ENCODE measurements at places on chromosomes 6 and 20.

GRCh38 chr6:164039954-164040375 lies 625.4 kb downstream of the QKI start:
- DNase-seq: no peak

DNA sequence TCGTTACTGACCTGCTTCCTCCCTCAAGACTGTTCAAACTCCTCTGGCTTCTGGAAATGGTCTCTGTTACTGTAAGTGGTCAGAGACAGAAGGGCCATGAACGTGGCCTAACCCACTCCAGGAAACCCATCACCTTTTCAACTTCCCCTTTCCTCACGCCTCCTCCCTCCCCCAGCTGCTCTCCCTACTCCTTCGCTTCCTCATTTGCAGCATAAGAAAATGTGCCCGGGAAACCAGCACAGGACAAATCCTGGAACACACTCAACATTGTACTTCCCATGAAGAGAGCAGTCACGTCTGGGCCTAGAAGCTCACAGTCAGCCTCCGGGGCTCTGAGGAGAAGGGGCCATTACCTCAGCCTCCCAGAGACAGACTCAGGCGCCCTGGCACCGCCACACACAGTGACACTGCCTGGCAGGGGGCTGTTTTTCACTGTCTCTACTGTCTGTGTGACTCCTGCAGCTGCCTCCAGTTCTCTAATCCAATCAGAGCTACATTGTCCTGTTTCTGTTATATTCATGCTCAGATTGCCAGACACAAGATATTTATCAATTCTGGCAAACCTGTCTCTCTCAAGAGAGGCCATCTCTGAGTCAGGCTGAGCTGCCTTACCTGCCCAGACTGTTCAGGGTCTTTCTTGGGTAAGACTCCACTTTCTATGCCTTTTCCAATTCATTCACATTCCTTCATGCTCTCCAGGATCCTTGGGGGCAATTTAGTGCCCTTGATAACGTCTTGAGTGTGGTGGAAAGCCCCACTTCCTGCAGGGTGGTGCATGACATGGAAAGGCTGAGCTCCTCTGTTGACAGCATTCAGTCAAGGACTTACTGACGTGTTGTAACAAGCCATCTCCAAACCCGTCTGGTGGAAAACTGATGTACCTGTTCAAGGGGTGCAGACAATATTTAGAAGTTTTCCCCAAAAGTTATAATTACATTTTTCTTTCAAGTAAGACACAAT lies 242.2 kb downstream of the HIVEP2 start:
- no peak for DNase-seq

GRCh38 chr6:161644521-161644920 lies 370.7 kb upstream of the AGPAT4 start:
- DNase-seq: no peak

DNA sequence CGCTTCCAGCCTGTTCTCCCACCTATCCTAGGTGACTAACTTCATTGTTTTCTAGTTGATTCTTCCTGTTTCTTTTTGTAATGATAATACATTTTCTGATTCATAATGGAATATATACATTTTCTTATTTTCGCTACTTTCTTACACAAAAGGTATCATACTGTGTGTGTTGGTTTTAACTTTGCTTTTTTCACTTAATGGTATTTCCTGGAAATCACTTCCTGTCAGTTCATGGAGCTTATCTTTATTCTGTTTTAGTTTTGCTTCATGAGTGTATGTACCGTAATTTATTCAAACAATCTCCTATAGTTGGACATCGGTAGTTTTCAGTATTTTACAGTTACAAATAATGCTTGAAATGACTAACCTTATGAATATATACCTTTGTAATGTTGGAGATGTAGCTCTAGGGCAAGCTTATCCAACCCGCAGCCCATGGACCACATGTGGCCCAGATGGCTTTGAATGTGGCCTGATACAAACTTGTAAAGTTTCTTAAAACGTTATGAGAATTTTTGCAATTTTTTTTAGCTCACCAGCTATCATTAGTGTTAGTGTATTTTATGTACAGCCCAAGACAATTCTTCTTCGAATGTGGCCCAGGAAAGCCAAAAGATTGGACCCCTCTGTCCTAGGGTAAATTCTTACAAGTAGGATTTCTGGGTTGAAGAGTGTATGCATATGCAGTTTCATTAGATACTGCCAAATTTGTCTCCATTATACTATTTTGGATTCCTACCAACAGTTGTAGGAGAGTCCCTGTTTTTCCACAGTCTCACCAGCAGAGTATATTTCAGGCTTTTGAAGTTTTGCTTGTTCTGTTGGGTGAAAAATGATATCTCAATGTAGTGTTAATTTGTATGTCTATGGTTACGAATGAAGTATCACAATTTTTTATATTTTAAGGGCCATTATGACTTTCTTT lies 16.7 kb downstream of the TRMT11 start:
- DNase-seq: no peak

- no peak for DNase-seq
These were observed 107.3 kb downstream of the IRF4 start for GRCh38 chr6:498795-499231.

DNA sequence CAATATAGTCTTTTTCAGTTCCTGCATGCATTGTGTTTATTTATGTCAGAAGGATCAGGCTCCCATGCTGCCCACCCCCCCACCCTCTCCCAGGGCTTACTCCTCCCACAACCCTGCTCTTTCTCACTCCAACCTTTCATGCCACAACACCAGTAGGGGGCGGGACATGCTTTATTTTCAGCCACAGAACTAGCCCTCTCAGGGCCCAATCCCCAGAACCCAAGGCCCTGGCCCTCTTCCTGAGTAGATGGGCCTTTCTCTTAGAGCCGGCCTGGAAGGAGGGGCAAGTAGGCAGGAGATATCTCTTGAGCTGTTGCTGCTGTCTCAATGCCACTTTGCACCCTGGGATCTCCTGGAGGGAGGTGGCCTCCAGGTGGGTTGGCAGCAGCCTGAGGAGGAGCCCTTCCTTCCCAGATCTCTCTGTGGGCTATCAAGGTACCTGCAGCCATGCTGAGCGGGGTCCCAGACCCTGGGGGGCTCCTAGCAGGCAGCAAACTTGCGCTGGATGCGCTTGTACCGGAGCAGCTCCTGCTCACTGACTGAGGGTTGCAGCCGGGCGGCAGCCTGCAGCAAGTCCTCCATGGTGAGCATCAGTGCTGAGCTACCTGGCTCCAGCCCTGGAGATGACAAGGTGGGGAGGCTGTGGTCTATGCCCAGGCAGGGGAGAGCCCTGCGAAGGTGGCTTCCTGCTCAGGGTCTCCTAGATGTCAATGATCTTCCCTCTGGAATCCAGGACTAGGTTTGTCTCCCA lies 3.5 kb downstream of the GNMT start:
- DNase-seq: no peak

DNA sequence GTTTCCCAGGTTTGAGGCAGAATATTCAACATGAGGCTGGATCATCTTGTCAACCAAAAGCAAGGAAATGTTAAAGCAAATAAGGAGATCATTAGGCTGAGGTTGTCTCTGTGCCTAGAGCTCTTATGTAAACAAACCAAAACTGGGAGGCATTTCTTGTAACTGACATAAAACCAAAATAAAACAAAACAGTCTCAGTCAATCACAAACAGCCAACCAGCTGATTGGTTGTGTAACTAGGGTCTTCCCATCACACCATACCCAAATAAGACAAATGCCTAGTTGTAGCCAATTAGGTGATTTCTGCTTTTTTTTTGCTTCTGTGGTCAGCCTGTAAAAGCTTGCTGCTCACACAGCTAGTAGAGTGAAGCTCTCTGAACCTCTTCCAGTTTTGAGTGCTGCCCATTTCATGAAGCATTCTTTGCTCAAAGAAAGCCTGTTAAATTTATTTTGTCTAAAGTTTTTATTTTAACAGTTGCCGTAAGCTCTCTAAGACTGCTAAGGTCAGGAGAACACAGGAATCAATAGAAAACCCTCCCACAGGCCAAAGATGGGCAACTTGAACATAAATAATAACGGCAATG lies 8.9 kb upstream of the FITM2 start:
- no peak for DNase-seq

DNA sequence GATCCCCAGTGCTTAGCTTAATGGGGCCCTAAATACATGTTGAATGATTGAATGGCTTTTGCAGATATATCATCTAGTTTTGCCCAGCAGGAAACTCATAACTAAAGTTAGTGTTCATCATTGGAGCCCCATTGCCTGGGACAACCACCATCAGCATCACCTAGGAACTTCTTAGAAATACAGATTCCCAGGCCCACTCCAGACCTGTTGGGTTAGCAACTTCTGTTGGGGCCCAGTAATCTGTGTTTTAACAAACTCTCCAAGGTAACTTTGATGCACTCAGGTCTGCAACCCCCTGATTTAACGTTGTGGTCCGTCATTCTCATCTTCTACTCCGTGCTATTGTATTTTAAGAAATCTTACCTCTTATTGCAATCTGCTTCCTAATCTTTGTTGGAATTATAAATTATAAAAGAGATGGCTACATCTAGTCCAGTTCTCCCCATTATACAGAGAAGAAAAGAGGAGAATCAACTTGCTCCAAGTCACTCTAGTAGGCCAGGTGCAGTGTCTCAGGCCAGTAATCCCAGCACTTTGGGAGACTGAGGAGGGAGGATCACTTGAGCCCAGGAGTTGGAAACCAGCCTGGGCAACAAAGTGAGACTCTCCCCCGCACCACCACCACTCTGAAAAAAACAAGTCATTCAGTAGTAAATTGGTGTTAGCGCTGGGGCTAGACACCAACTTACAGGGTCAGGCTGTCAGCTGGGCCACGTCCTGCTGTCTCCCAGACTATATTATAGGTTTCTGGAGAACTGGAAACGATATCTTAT lies 13.7 kb downstream of the FOXP4 start:
- no peak for DNase-seq

DNA sequence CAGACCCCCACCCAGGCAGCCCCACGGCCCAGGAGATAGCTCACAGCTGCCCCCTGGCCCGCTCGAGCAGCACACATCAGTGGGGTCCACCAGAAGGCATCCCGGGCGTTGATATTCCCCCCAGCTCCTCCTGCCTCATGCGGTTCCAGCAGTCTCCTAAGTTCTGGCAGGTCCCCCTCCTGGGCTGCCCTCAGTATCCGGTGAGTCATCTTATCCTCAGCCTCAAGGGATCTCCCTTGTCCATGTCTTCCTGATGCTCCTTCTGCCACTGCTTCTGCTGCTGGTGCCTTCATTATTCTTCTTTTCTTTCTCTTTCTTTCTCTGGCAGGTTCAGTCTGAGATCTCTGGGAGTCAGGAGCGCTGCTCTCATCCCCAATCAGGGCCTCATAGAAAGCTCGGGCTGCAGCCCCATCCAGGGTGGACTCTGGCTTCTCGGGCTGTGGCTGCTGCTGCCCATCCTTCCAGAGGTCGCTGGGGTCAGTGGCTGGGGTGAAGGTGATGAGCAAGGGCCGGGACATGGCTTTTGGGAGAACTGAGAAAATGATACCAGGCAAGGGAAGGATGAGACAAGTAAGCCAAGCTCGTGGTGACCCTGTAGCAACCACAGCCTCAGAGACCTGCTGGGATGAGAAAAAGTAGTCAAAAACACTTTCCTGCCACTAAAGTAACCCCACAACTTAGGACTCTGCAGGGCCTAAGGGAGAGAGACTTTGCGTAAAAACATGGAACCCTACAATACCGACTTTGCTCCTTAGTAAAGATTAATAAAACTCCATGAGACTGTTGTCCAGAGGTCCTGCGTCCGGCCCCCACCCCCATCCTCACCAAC lies 622 bp downstream of the GPANK1 start:
- DNase-seq: peak; percentile 31

Data from AG09319 (cell line).